ENCODE measurements at places on chromosomes 12 and 14.

DNA sequence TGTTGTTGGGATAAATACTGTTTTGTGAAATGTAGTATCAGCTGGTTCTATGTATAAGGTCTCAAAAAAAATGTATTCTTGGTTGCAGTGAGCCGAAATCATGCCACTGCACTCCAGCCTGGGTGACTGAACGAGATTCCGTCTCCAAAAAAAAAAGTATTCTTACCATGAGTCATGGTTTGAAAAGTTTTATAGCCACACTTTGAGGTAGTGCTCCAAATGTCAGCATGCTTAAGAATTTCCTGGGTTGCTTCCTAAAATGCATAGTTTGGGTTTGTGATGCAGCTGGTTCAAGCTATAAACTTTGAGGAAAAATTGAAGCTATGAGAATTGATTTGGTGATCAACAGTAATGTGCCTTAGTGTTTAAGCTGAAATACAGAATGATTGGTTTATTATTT lies 48.0 kb downstream of the ETNK1 start:
- no peak for DNase-seq

GRCh38 chr14:40248671-40249070 lies 816.4 kb upstream of the FBXO33 start:
- no peak for DNase-seq

GRCh38 chr12:56128670-56129205 lies 671 bp downstream of the ESYT1 start:
- no peak for DNase-seq

DNA sequence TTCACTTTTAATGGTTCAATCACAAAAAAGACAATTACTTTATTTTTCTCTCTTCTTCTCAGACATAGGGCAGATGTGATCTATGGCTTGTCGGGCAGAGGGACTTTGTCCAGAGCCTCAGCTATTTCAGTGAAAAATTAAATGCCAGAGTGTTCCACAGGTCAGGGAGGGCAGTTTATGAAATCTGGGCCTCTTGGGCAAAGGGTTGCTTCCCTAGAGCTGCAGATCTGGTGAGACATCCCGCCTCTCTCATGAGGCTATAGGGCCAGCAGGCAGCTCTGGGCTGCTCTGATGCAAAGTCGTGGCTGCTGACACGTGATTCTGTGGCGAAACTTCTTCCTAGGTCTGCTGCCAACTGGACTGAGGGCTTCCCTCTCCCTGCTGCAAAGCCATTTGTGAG lies 6.0 kb downstream of the CLMN start:
- DNase-seq = no peak

- no peak for DNase-seq
Observed at GRCh38 chr12:20588042-20588441, 107.1 kb upstream of the SLCO1C1 start.

DNA sequence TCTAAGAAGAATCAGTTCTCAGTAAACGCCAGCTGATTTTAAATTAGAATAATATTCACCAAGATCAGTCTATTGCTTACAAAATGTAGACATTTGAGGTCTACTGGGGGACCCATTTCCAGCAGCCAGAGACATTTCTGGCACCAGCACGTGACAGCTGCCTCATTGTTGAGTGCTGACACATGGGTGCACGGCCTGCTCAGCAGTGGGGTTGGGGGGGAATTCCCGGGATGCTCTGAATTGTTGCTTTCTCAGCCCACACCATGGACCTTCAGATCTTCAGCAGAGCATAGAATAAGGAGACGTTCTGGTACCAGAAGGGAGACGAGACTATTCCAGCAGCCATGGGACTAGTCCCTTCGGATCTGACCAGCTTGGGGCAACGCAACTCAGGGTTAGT lies 18.3 kb downstream of the PLEKHG7 start:
- DNase-seq = no peak
